Ureter (tissue), 1 donor: ENCODE measurements at places on chromosomes 3 and 15. TPM values are rescaled to one million over a fixed set of nuclear protein-coding genes. Genes with fewer than 3 reads are reported as not detected.

The TRIM42 gene
- not detected for total RNA-seq

The ZCWPW2 gene
- 1.7 TPM for total RNA-seq

The PRICKLE2 gene
- total RNA-seq: 43.7 TPM

The TATDN2 gene
- total RNA-seq: 37.8 TPM

The CRABP1 gene
- total RNA-seq: not detected

The RAB5A gene
- 75.6 TPM for total RNA-seq

The CSTA gene
- 62.3 TPM for total RNA-seq
